Thoracic aorta endothelial cell (primary cell): ENCODE measurements at places on chromosomes 11 and 22. TPM values are rescaled to one million over a fixed set of nuclear protein-coding genes. Genes with fewer than 3 reads are reported as not detected.

TREH gene
- not detected in 2 replicates for total RNA-seq

ADAMTS15 gene
- total RNA-seq = 0.07 and 0.13 TPM in 2 replicates

IRAG1 gene
- total RNA-seq = 0.13 and 0.36 TPM in 2 replicates

EPS8L2 gene
- total RNA-seq = 2.7 and 2.9 TPM in 2 replicates

ISX gene
- total RNA-seq = not detected in 2 replicates

INPP5J gene
- 0.13 and 0.29 TPM in 2 replicates for total RNA-seq

ACRV1 gene
- total RNA-seq = not detected in 2 replicates

BARX2 gene
- not detected in 2 replicates for total RNA-seq

SEZ6L gene
- total RNA-seq = not detected in 2 replicates

HBG1 gene
- not detected in 2 replicates for total RNA-seq

C11orf97 gene
- total RNA-seq = not detected in 2 replicates

KCTD14 gene
- total RNA-seq = 1.1 and 1.2 TPM in 2 replicates

GUCY1A2 gene
- total RNA-seq = 0.79 and 5.1 TPM in 2 replicates

MYOD1 gene
- total RNA-seq = not detected in 2 replicates

CREBZF gene
- total RNA-seq = 44.6 and 46.1 TPM in 2 replicates

NXPE2 gene
- total RNA-seq = 0.13 TPM in 1 of 2 replicates, not detected in the other

ZNF280A gene
- under 0.01 TPM in 1 of 2 replicates, not detected in the other for total RNA-seq
